ENCODE measurements at places on chromosomes 12 and 14. TPM values are rescaled to one million over a fixed set of nuclear protein-coding genes. Genes with fewer than 3 reads are reported as not detected.

The INHBC gene
- total RNA-seq: not detected

The SMCO2 gene
- total RNA-seq: 1.1 TPM

The SERPINA12 gene
- not detected for total RNA-seq

The MLF2 gene
- 163 TPM for total RNA-seq

The KERA gene
- not detected for total RNA-seq

The PMCH gene
- 8.4 TPM for total RNA-seq

The PLXNC1 gene
- total RNA-seq: 15.0 TPM

The PPP1R36 gene
- 0.33 TPM for total RNA-seq

The HOXC12 gene
- not detected for total RNA-seq

The TAS2R20 gene
- total RNA-seq: 2.1 TPM

The KRT77 gene
- total RNA-seq: not detected

The TOMM20L gene
- total RNA-seq: not detected

The EPYC gene
- total RNA-seq: not detected

The NAV3 gene
- total RNA-seq: not detected

The RNASE7 gene
- total RNA-seq: not detected

Data from activated CD4-positive, alpha-beta T cell treated with anti-CD3 and anti-CD28 coated beads, Interleukin-2, amount 10 ng/mL, durations not matched to agents 24 days and 14 days (primary cell).